ENCODE measurements at places on chromosomes 11 and 22. TPM values are rescaled to one million over a fixed set of nuclear protein-coding genes. Genes with fewer than 3 reads are reported as not detected.

Gene HIC2
- 2.4 TPM for total RNA-seq

Gene SLC22A12
- total RNA-seq = not detected

Gene TTLL12
- 15.5 TPM for total RNA-seq

Gene MS4A12
- not detected for total RNA-seq

Gene GRAP2
- total RNA-seq = not detected

Gene TMEM218
- total RNA-seq = 21.6 TPM

Gene OVOL1
- not detected for total RNA-seq

Gene CALCA
- not detected for total RNA-seq

Gene COA4
- total RNA-seq = 39.1 TPM

Gene CRYBB3
- total RNA-seq = 0.17 TPM

Gene BLID
- 0.11 TPM for total RNA-seq

Gene FGF19
- not detected for total RNA-seq

Gene CD3E
- total RNA-seq = not detected

Gene OR51A2
- not detected for total RNA-seq

Gene RBX1
- 79.3 TPM for total RNA-seq

Gene ADAMTS8
- total RNA-seq = not detected

Gene GAB4
- total RNA-seq = not detected

Gene SCN3B
- 10.0 TPM for total RNA-seq

Gene CSRP3
- not detected for total RNA-seq

Gene FBLN1
- total RNA-seq = 0.09 TPM

Gene POU2AF2
- total RNA-seq = not detected

Gene FREY1
- 0.77 TPM for total RNA-seq

Gene MMP7
- 0.43 TPM for total RNA-seq

Gene FOSL1
- total RNA-seq = 0.76 TPM

Gene GALNT18
- 196 TPM for total RNA-seq

Gene BIRC3
- 1.0 TPM for total RNA-seq

Gene OR6T1
- total RNA-seq = not detected

Gene TIGD3
- total RNA-seq = 0.22 TPM

Gene OMP
- total RNA-seq = not detected

Gene TEF
- 7.0 TPM for total RNA-seq

Gene TMPRSS6
- total RNA-seq = not detected

Gene DDI1
- not detected for total RNA-seq

Gene C22orf42
- not detected for total RNA-seq

Gene ZNF70
- total RNA-seq = 1.3 TPM

Gene SEC14L2
- 16.6 TPM for total RNA-seq

Gene PLEKHA7
- total RNA-seq = 1.3 TPM

Gene KIF18A
- 2.2 TPM for total RNA-seq

Gene GDPD4
- total RNA-seq = not detected

Gene PPP2R1B
- 57.9 TPM for total RNA-seq

Gene PRR5L
- 7.6 TPM for total RNA-seq

Gene PYGM
- 0.26 TPM for total RNA-seq

Gene CRYAB
- total RNA-seq = 0.33 TPM

Gene GLYAT
- total RNA-seq = not detected

Gene CASP5
- not detected for total RNA-seq

Gene SCO2
- total RNA-seq = 2.0 TPM

Gene SLC25A18
- total RNA-seq = not detected

Gene ART1
- total RNA-seq = not detected

Gene KCTD14
- 0.11 TPM for total RNA-seq

Measured in dermis lymphatic vessel endothelial cell (primary cell).